ENCODE measurements at places on chromosomes 5 and 9. TPM values are rescaled to one million over a fixed set of nuclear protein-coding genes. Genes with fewer than 3 reads are reported as not detected.

Gene NMRK1
- total RNA-seq = 17.0 TPM

Gene IFNB1
- total RNA-seq = not detected

Gene PAEP
- not detected for total RNA-seq

Gene CER1
- not detected for total RNA-seq

Gene FBXL7
- total RNA-seq = 1.6 TPM

All from left colon (tissue), 2 donors.